ENCODE measurements at places on chromosomes 6 and 20. TPM values are rescaled to one million over a fixed set of nuclear protein-coding genes. Genes with fewer than 3 reads are reported as not detected.

DNA sequence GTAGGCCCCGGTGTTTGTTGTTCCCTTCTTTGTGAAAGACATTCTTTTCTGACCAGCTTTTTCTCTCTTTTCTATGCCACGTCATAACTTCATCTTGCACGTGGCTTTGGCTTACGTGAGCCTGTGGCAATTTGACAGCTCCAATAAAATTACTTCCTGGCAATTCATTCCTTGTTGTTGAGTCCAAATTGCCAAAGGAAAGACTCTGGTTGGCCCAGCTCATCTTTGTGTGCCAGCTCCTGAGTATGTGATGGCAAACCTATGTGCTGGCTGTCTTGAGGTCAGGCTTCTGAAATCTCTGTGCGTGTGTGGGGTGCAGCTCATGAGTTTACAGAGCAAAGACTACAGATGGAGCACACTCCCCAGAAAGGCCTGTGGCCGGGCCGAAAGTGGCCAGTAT is 272.5 kb upstream of the SGK1 start:
- no peak for DNase-seq
- H3K4me3 ChIP-seq: no peak overlapping the region
- H3K27me3 ChIP-seq: no peaks in the 10 kb centered on the region
- no peaks in the 10 kb centered on the region for H3K4me1 ChIP-seq
- H3K36me3 ChIP-seq: no peaks in the 10 kb centered on the region

GRCh38 chr6:17352302-17352701 is 41.1 kb upstream of the CAP2 start:
- no peak for DNase-seq
- no peaks in the 10 kb centered on the region for H3K36me3 ChIP-seq
- no peaks in the 10 kb centered on the region for H3K27me3 ChIP-seq
- no peaks in the 10 kb centered on the region for H3K4me1 ChIP-seq
- H3K27ac ChIP-seq: no peak overlapping the region

GRCh38 chr20:46350201-46350985 is 42.1 kb upstream of the CDH22 start:
- H3K4me1 ChIP-seq: peaks cover 16% of the 10 kb centered on the region
- H3K36me3 ChIP-seq: no peaks in the 10 kb centered on the region
- no peaks in the 10 kb centered on the region for H3K27me3 ChIP-seq
- H3K27ac ChIP-seq: no peak overlapping the region

- peak; percentile 85 for DNase-seq
- no peak overlapping the region for H3K4me3 ChIP-seq
- no peaks in the 10 kb centered on the region for H3K27me3 ChIP-seq
- no peak overlapping the region for H3K27ac ChIP-seq
- no peaks in the 10 kb centered on the region for H3K36me3 ChIP-seq
These were observed 96.1 kb upstream of the RIN2 start for GRCh38 chr20:19661717-19662636.

DNA sequence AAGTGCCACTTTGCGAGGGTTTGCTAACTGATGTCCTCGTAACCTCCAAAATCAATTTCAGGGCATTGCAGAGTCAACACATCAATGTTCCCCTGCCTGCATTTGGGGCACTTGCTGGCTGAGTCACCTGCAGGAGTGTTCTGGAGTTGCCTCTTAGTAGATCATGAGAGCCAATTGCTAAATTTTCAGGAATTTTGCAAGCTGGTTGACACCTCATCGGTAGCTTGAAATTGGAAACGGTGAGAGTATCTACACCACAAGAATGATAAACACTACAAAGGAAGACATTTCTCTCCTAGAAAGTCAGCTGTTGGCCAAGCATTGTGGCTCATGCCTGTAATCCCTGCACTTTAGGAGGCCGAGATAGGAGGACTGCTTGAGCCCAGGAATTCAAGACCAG is 10.8 kb upstream of the BFSP1 start:
- no peak overlapping the region for H3K27ac ChIP-seq
- H3K27me3 ChIP-seq: no peaks in the 10 kb centered on the region
- no peak for DNase-seq
- H3K4me3 ChIP-seq: no peak overlapping the region

Gene CST9
- not detected for total RNA-seq

DNA sequence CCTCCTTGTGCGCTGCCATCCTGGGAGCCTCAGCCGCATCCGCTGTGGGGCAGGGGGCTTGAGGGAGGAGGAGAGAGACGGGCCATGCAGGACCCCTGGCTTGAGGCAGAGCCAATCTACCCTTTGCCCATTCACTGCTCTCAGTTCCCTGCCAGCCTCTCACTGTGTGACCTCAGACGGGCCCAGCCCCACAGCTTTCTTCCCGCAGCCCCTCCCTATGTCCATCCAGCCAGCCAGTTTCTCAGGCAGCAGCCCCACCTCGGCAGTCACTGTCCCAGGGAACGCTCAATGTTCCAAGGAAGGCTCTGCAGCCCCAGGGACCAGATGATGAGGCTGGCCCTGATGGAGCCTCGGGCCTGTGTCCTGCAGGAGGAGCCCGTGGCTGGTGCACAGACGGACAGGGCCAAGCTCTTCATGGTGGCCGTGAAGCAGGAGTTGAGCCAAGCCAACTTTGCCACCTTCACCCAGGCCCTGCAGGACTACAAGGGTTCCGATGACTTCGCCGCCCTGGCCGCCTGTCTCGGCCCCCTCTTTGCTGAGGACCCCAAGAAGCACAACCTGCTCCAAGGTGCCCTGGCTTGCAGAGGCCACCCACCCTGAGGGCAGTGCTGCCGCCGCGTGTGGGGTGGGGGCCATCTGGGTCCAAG is 3.9 kb upstream of the TNFRSF6B start:
- no peak for DNase-seq
- H3K27ac ChIP-seq: no peak overlapping the region
- H3K4me1 ChIP-seq: no peaks in the 10 kb centered on the region

DNA sequence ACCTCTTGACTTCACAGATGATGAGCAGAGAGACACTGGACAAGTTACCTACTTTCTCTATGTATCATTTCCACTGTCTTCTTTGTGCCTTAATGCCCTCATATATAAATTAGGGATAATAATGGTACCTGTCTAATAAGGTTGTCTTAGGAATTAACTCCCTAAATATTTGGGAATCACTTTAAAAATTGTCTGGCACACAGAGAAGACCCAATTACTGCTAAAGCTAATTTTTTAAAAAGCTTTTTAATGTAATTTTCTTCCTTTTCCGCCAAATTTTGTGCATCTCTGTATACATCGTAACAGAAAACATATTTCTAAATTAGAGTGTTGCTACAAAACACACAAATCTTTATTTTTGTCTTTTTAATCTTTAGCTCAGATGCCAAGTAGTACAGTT is 816.8 kb upstream of the ADGRB3 start:
- DNase-seq: no peak
- no peak overlapping the region for H3K4me3 ChIP-seq
- H3K27me3 ChIP-seq: no peaks in the 10 kb centered on the region

Gene SLC25A27
- 6.2 TPM for total RNA-seq

Gene PLG
- total RNA-seq: not detected

- no peak for DNase-seq
- no peak overlapping the region for H3K27ac ChIP-seq
- H3K4me3 ChIP-seq: no peak overlapping the region
- H3K4me1 ChIP-seq: no peaks in the 10 kb centered on the region
- H3K36me3 ChIP-seq: peaks cover 32% of the 10 kb centered on the region
These were observed 50.8 kb downstream of the KAT14 start for GRCh38 chr20:18188434-18188833.

GRCh38 chr6:1987640-1988039 is 257.8 kb downstream of the GMDS start:
- H3K4me3 ChIP-seq: no peak overlapping the region
- H3K36me3 ChIP-seq: no peaks in the 10 kb centered on the region
- DNase-seq: no peak
- no peaks in the 10 kb centered on the region for H3K4me1 ChIP-seq
- H3K27me3 ChIP-seq: no peaks in the 10 kb centered on the region
- H3K27ac ChIP-seq: no peak overlapping the region

DNA sequence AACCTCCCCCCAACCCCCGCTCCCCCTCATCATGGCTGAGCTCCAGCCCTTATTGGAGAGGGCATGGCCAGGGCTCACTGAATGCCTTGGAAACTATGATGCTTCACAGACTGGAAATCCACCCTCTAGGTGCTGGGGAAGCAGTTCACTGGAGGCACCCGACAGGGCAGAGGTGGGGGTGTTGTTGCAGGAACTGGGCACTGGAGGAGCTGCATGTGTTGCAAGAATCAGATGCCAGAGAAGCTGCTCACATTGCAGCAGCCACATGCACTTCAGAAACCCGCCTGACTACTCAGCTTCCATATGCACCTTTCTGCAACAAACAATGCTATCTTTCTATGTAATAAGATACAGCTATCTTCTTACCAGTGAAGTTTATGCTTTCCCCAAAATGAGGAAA is 7.9 kb upstream of the TBPL1 start:
- H3K27ac ChIP-seq: no peak overlapping the region
- no peaks in the 10 kb centered on the region for H3K27me3 ChIP-seq

DNA sequence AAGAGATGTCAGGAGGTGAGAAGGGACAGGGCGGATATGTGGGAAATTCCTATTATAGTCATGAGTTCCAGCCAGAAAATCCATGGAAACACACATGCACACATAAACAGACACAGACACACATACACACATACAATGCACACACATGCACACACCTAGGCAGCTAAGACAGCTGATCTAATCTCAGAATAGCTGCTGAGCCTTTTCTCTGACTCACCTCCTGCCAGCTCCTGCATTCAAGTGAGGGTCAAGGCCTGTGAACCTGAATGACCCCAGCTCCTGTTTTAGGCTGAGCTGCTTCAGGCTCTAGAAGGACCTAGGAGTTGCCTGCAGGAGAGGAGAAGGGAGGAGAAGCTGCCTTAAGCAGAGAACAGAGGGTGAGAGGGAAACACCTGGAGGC is 21.6 kb upstream of the RAET1L start:
- H3K4me3 ChIP-seq: no peak overlapping the region
- H3K27me3 ChIP-seq: no peaks in the 10 kb centered on the region
- no peak overlapping the region for H3K27ac ChIP-seq
- H3K36me3 ChIP-seq: no peaks in the 10 kb centered on the region

DNA sequence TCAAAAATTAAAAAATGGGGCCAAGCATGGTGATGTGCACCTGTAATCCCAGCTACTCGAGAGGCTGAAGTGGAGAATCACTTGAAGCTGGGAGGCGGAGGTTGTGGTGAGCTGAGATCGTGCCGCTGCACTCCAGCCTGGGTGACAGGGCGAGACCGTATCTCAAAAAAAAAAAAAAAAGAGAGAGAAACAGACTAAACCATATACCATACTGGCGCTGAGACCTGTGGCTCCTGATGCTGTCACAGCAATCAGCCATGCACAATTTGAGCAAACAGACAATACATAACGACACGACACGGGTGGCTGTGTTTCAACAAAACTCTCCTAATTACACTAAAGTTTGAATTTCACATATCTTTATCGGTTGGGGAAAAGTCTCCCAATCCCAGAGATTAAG is 14.9 kb upstream of the CBFA2T2 start:
- no peaks in the 10 kb centered on the region for H3K4me1 ChIP-seq
- H3K27ac ChIP-seq: no peak overlapping the region
- no peak for DNase-seq
- H3K4me3 ChIP-seq: no peak overlapping the region
- H3K27me3 ChIP-seq: no peaks in the 10 kb centered on the region

Gene CRYBG1
- total RNA-seq: 1.9 TPM

DNA sequence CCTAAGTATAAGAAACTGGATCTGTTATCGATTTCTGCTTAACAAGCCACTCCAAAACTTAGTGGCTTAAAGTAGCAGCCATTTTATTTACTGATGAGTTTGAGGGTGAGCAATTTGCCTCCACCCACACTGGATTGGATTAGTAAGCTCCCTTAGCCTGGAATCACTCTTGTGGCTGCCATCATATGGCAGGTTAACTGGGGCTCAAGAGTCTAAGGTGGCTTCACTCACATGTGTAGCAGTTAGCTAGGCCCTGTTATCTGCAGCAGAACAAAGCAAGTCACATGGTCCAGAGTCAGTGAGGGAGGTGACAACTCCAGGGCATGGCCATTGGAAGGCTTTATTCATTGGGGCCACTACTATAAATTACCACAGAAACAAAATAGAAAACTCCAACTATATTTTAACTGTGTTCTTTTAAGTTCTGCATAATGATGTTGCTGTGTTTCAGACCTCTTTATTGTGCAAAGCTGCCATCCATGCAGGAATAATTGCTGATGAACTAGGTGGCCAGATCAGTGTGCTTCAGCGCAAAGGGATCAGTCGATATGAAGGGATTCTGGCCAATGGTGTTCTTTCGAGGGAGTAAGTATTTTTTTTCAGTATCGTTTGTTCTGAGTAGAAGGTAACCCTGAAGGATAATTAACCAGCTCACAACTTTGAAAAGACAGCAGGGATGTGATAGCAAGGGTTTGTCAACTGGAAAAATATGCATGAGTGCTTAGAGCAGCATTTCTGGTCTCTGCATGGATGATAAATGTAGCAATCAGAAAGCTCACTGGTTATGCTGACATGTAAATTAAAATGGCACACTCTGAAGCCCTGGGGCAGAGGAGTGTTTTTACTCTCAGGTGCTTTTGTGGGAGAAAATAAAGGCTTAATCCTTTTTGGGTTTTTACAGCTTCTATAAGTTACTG is 49.6 kb downstream of the DCBLD1 start:
- no peak overlapping the region for H3K27ac ChIP-seq
- no peak for DNase-seq
- no peak overlapping the region for H3K4me3 ChIP-seq
- peaks cover 6% of the 10 kb centered on the region for H3K4me1 ChIP-seq
- no peaks in the 10 kb centered on the region for H3K36me3 ChIP-seq

Gene TPX2
- total RNA-seq: 0.20 TPM

DNA sequence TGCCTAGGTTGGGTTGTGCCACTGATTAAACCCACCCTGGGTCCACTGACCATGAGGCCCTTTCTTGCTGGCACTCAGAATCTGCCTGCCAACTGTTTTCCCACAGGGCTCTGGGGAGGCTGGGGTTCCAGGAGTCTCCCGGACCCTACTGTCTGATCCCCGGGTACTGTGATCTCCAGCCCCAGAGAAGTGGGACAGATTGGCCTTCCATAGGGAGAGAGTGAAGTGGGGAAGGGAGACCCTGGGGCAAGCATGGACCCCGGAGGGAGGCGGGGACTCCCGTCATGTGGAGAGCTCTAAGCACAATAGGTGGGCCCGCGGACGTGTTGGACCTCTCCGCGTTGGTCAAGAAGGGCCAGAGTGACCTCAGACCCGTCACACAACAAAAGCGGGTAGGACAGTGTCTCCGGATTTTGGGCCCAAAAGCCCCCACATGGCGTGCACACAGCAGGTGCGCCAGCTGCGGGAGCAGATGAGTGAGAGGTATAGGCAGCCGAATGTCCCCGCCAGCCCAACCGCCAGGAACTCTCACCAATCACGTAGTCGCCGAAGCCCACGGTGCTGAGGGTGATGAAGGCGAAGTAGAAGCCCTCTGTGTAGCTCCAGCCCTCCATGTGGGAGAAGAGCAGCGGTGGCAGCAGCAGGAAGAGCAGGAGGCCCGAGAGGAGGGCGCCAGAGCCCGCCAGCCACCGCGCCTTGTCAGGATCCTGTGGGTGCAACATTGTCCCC is 10.6 kb downstream of the KCNK17 start:
- no peaks in the 10 kb centered on the region for H3K36me3 ChIP-seq
- no peaks in the 10 kb centered on the region for H3K27me3 ChIP-seq
- H3K27ac ChIP-seq: no peak overlapping the region
- H3K4me3 ChIP-seq: no peak overlapping the region
- H3K4me1 ChIP-seq: peaks cover 6% of the 10 kb centered on the region

- peaks cover 17% of the 10 kb centered on the region for H3K36me3 ChIP-seq
- H3K27me3 ChIP-seq: no peaks in the 10 kb centered on the region
- no peak for DNase-seq
- H3K4me1 ChIP-seq: no peaks in the 10 kb centered on the region
These were observed 17.0 kb downstream of the SERPINB9 start for GRCh38 chr6:2885967-2886735.

- no peaks in the 10 kb centered on the region for H3K4me1 ChIP-seq
- DNase-seq: no peak
- no peak overlapping the region for H3K4me3 ChIP-seq
- no peaks in the 10 kb centered on the region for H3K27me3 ChIP-seq
- H3K36me3 ChIP-seq: no peaks in the 10 kb centered on the region
These were observed 65.8 kb downstream of the EPB41L2 start for GRCh38 chr6:130997061-130997753.

Measured in right atrium auricular region (tissue), 2 donors.